Right hindlimb (tissue), 1 donor: ENCODE measurements at places on chromosomes 11 and 22.

DNA sequence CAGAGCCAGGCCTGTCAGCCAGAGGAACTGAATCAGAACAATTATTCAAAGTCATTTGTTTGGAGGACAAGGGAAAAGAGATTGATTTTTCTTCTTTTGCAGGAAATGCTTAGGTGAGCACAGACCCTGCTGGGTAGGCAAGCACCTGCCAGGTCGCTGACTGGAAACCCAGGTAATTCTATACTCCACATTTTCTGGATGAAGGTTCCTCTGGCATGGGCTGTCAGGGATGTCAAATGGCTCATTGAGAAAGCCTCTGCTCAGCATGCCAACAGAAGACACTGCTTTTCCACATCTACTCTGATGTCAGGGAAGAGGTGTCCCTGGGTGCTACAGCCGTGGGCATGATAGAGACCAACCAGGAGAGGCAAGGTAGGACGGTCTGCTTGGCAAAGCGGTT lies 166.7 kb upstream of the SYN3 start:
- no peak for DNase-seq

DNA sequence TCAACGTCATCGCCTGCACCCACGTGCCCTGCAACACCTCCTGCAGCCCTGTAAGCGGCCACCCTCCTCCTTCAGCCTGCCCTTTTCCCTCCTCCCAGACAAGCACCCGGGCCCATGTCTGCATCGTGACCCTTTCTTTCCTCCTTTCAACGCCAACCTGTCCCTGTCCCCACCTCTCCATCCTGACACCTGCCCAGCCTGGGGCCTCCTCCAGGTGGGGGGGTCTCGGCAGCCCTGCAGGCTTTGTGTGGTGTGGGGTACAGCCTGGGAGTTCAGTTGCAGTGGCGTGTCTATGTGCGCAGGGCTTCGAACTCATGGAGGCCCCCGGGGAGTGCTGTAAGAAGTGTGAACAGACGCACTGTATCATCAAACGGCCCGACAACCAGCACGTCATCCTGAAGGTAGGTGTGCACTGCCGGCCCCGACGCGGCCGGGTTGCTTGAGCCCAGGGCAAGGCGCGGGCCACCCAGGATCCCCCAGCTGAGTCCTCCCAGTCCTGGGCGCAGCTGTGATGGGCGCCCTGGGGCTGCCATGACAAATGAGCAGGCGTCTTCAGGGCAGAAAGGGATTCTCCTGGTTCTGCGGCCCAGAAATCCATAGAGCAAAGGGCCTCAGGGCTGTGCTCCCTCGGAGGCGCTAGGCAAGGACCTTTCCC lies 33.7 kb downstream of the MUC2 start:
- DNase-seq = no peak

DNA sequence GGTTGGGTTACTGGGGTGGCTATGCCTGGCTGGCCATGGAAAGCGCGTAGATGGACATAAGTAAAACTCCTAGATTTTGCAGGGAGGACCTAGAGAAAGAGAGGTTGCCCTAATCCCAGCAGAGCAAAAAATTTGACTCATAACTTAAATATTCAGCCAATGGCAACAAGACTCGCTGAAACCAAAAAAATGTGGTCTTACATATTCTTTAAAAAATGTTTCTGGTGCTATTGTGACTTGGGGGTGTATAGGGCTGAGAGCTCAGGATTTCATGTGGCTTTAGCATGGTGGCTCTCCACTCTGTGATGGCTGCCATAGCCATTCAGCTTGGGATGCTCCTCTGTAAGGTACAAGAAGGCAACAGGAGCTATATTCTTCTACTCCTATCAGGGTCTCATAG lies 27.2 kb upstream of the PDGFD start:
- DNase-seq = no peak

DNA sequence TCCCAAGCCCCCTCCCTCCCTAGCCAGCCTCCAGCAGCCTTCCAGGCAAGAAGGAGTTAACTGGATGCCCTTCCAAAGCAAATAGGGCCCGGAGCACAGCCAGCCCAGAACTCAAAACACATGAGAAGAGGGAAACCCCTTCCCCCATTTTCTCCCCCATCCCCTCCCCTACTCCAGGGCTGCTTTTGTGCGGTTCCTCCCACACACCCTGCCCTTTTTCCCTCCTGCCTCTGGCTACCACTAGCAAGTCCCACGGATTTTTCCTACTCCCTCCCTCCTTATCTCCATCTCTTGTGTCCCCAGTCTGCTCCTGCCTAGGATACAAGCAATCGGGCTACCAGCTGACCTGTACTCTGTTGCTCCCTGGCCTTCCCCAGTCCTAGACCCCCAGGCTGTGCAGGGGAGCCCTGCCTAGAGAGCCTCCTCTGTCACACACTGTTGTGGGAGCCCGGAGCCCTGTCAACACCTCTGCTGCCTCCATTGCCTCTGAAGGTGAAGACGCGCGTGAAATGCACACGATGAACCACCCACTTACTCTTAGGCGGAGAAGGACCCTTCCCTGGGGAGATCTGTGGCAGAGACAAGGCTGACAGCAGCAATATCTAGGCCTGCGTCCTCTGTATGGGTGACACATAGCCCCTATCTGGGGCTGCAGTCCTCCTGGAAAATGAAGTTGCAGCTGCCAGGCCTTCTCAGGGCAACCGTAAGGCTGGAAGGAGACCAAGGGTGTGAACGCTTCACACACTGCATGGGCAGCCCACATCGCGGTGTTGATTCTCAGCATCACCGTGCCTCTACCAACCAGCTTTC lies 282.8 kb downstream of the MN1 start:
- peak; percentile 65 for DNase-seq

DNA sequence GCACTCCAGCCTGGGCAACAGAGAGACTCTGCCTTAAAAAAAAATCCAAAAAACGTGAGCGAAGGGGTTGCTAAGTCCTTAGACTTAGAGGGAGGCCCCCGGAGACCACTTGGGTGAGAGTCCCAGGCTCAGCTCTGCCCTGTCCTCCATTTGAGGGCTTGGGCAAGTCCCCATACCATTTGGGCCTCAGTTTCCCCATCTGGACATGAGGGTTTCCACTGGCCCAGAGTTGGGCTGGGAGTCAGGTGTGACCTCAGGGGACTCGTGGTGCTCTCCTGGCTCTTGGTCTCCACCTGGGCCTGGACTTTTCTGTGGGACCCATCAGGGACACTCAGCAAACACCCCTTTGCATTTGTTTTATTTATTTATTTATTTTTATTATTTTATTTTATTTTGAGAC lies 35.2 kb upstream of the CSNK1E start:
- no peak for DNase-seq

GRCh38 chr11:23688835-23689234 lies 808.0 kb upstream of the LUZP2 start:
- DNase-seq = no peak

- DNase-seq = no peak
Measured at GRCh38 chr11:100563541-100564280, 123.4 kb upstream of the ARHGAP42 start.
